ENCODE measurements at places on chromosomes 3 and 15.
A peak's percentile ranks its signal among the peaks of the same experiment; 100 is the strongest.

DNA sequence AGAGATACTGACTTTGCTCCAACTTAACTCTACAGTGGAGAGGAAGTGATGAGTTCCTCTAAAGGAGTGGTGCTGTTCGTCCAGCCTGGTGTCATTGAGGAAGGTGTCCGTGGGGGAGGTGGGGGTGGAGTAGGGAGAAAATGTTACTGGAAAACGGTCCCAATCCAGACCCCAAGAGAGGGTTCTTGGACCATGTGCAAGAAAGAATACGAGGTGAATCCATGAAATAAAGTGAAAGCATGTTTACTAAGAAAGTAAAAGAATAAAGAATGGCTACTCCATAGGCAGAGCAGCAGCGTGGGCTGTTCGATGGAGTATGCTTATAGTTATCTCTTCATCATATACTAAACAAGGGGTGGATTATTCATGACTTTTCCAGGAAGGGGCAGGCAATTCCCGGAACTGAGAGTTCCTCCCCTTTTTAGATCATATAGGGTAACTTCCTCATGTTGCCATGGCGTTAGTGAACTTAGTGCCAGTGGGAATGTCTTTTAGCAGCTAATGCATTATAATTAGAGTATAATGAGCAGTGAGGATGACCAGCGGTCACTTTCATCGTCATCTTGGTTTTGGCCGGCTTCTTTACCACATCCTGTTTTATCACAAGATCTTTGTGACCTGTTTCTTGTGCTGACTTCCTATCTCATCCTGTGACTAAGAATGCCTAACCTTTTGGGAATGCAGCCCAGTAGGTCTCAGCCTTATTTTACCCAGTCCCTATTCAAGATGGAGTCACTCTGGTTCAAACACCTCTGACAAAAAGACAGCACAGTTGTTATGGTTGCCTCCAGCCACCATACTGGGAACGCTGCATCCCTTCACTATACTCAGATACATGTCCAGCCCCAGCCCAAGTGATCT lies 38.6 kb downstream of the CLEC3B start:
- DNase-seq = peak; percentile 72

GRCh38 chr15:80977627-80978036 lies 12.0 kb downstream of the MESD start:
- peak; percentile 44 for DNase-seq

DNA sequence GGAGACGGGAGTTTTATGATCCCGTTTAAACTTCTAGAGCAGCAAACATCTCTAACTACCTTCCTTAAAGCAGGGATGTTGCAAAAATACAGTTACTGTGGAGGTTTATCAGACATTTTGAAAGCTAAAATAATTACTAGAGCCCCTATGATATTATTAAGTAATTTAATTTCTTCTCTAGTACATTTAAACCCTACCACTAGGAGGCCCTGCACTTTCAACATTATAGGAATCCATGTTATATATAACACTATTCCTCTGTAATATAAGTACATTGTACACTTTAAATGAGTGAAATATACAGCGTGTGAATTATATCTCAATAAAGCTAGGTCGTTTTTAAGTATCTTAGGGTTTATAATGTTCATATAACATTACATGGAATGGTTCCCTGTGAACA lies 11.5 kb downstream of the SETMAR start:
- no peak for DNase-seq

DNA sequence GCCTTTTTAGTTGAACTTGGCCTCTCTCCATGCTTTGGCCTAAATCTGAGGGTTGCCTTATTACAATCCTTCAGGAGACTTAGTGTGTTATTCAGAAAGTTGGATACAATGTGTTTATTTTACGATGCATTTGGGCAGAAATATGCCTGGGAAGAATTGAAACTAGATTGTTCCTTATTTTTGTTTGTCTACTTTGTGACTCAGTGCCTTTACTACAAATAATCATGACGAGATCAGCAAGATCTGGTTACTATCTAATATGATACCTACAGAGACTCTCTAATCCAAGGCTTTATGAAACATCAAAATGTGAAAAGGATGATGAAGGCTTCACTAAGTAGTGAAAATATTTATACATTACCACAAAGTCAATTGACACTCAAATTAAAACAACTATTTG lies 82.2 kb downstream of the RBMS3 start:
- DNase-seq = no peak

GRCh38 chr3:128760881-128761280 lies 34.9 kb downstream of the RAB7A start:
- no peak for DNase-seq

DNA sequence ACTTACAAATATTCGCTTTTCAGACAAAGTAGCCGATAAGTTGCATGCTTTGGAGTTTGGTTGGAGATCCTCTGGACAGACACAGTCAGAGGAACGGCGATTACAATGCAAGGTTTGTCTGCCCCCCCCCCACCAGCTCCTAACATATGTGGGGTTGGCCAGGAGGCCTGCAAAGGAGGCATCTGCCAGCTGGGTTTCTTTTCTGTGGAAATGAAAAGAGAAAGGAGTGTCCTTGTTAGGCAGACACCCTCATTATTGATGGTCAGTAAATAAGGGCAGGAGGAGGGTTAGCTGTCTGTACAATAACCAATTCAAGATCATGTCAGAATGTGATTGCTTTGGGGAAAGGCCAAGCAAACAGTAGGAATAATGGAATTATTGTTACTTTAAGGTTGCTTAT lies 49.1 kb downstream of the TLNRD1 start:
- DNase-seq = no peak

DNA sequence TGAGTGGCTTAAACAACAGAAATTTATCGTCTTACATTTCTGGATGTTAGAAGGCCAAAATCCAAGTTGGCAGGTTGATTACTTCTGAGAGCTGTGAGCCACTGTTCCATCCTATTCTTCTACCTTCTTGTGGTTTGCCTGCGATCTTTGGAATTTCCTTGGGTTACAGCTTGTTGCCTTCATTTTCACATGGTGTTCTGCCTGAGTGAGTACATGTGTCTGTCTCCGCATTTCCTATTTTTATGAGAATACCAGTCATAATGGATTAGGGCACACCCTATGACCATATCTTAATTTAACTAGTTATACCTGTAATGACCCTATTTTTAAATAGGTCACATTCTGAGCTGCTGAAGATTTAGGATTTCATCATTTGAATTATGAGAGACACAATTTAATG lies 294.3 kb downstream of the CNTN4 start:
- no peak for DNase-seq

GRCh38 chr15:92112711-92113110 lies 259.2 kb downstream of the SLCO3A1 start:
- DNase-seq = no peak

GRCh38 chr3:187836823-187837770 lies 91.8 kb upstream of the BCL6 start:
- DNase-seq = no peak

- no peak for DNase-seq
Measured at GRCh38 chr3:37144806-37145205, 29.6 kb downstream of the LRRFIP2 start.

GRCh38 chr3:18791182-18791581 lies 357.1 kb upstream of the KCNH8 start:
- DNase-seq = no peak

- no peak for DNase-seq
Measured at GRCh38 chr3:20324664-20325478, 138.9 kb upstream of the SGO1 start.

GRCh38 chr15:39963786-39964185 lies 29.9 kb downstream of the EIF2AK4 start:
- no peak for DNase-seq

DNA sequence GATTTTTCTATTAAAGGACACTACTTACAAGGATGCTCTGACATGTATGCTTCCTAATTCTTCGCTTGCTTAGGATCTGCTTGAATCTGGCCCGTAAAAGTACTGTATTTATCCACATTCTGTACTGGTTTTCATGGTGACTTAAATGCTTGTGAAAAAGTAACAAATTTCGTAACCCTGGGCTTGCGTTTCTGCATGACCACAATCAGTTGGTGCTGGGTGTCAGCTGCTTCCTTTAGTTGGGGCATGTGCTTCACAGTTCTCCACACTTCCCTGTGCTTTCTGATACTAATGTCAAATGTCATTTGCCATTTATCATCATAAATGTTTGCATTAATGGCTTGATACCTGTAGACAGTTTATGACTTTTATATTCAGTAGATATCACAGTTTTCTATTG lies 218.4 kb upstream of the MLF1 start:
- peak; percentile 1 for DNase-seq

All from CD4-positive, alpha-beta T cell treated with Interleukin-15 for 4 hours (primary cell).